ENCODE measurements at places on chromosomes 3 and 15. TPM values are rescaled to one million over a fixed set of nuclear protein-coding genes. Genes with fewer than 3 reads are reported as not detected.

DPPA4 gene
- 87.7 TPM for total RNA-seq

SEMA3G gene
- 0.66 TPM for total RNA-seq

DNA sequence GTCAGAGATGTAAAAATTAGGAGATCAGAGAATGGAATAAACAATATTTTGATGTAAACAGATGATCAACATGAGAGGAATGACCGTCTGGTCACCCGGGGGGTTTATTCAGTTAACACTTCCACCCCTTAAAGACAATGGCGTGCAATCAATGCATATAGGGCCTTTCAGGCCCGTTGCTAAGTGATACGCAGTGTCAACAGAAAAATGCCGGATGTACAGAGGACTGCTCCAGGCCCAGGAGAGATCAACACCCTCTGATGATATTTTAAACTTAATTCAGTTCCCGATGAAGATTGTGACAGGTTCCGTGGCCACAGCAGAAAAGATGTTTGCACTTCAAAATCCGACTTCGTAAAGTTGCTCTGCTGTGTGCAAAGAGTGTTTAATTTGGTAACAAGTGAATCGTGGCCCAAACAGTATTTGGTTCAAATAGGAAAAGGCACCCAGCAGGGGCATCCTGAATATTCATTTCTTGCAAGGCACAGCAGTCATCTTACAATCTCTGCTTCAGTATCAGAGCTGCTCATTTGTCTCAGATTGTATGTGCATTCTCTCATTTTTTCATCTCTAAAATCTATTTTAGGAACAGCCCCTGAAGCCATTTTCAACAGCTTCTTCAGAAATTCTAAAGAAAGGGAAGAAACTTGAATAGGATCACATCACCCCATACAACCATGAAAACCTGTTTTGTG is 72.6 kb downstream of the FOXB1 start:
- peaks cover 25% of the 10 kb centered on the region for H3K27me3 ChIP-seq
- H3K4me1 ChIP-seq, result peaks cover 15% of the 10 kb centered on the region
- DNase-seq, result no peak
- no peak overlapping the region for H3K4me3 ChIP-seq

DNA sequence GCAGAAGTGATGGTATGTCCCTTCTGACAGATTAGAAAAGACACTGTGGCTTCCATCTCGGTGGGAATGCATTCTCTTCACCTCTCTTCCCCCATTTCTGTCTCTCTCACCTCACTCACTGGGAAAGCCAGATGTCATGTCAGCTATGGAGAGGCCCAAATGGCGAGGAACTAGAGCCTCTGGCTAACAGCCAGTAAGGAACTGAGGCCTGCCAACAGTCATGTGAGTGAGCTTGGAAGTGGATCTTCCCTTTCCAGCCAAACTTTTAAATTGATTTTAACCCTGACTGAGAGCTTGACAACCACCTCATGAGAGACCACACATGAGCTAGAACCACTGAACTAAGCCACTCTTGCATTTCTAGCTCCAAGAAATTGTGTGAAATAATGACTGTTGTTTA is 35.2 kb upstream of the CDAN1 start:
- no peak overlapping the region for H3K4me3 ChIP-seq
- no peaks in the 10 kb centered on the region for H3K4me1 ChIP-seq
- peaks cover 31% of the 10 kb centered on the region for H3K36me3 ChIP-seq
- H3K27me3 ChIP-seq, result no peaks in the 10 kb centered on the region

ACP3 gene
- 27.8 TPM for total RNA-seq

TLR9 gene
- total RNA-seq, result 0.16 TPM

GRCh38 chr15:59176653-59177316 is 29.9 kb upstream of the LDHAL6B start:
- peaks cover 29% of the 10 kb centered on the region for H3K36me3 ChIP-seq
- no peaks in the 10 kb centered on the region for H3K27me3 ChIP-seq
- no peak for DNase-seq
- H3K4me1 ChIP-seq, result peaks cover 6% of the 10 kb centered on the region
- no peak overlapping the region for H3K4me3 ChIP-seq

DNA sequence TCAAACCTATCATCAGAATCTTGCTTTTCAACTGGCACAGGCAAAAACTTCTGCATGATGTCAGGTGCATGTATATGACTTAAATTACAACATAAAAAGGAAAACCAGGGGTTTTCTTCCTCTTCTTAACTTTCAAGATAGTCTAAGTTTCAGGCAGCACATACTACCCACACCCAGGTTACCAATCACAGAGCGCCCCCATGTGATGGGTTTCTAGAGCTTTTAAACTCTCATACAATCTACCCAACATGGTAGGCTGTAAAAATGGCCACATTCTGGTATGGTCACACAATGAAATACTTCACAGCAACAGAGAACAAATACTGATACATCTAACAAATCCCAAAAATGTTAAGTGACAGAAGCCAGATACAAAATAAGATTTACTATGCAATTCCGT is 7.4 kb downstream of the MESD start:
- peak overlapping the region; percentile 26 for H3K27ac ChIP-seq
- no peaks in the 10 kb centered on the region for H3K27me3 ChIP-seq
- H3K36me3 ChIP-seq, result peaks cover 26% of the 10 kb centered on the region
- peaks cover 34% of the 10 kb centered on the region for H3K4me1 ChIP-seq
- no peak for DNase-seq
- no peak overlapping the region for H3K4me3 ChIP-seq

FAH gene
- total RNA-seq, result 40.4 TPM

DNA sequence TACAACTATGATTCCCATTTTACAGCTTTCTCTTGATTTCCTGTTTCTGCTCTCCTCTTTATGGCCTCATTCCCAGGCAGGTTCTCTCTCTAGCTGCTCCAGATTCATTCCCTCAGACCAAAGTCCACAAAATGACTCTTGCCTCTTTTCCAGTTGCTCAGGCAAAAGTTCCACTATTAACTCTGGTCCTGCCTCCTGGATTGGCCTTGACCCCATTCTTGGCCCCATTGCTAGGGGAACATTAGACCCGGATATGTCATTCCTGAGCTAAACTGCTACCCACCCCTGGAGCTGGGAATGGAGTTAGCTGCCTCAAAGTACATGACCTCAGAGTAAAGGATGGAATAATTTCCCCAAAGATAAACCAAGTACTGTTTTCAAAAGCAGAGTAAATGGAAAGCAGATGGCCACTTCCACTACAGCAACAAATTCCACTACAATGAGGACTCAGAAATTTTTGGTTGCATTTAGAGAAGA is 73.0 kb upstream of the GAP43 start:
- no peak for DNase-seq
- no peaks in the 10 kb centered on the region for H3K27me3 ChIP-seq
- no peak overlapping the region for H3K4me3 ChIP-seq
- peaks cover 38% of the 10 kb centered on the region for H3K4me1 ChIP-seq

PRICKLE2 gene
- total RNA-seq, result 43.2 TPM

MYO5C gene
- total RNA-seq, result 19.9 TPM

DNA sequence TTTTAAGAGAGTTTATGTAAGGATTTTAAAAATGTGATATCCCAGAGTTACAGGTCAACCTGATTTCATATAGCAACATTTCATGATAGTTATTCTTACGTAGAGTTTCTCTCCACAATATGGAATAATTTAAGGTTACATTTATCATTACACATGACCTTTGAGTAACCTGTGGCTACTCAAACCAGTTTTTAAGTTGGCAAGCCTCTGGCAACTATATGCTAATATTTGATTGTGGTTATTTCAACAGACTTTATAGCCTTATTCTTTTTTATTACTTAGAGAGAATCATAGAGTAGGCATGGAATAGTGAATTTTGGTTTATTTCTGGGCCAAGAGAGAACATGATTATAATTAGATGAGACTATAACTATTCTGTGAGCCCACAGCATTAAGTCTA is 504.9 kb downstream of the NLGN1 start:
- no peak for DNase-seq
- peaks cover 13% of the 10 kb centered on the region for H3K4me1 ChIP-seq
- no peak overlapping the region for H3K4me3 ChIP-seq
- H3K27me3 ChIP-seq, result no peaks in the 10 kb centered on the region
- no peaks in the 10 kb centered on the region for H3K36me3 ChIP-seq

CHST13 gene
- not detected for total RNA-seq

DNA sequence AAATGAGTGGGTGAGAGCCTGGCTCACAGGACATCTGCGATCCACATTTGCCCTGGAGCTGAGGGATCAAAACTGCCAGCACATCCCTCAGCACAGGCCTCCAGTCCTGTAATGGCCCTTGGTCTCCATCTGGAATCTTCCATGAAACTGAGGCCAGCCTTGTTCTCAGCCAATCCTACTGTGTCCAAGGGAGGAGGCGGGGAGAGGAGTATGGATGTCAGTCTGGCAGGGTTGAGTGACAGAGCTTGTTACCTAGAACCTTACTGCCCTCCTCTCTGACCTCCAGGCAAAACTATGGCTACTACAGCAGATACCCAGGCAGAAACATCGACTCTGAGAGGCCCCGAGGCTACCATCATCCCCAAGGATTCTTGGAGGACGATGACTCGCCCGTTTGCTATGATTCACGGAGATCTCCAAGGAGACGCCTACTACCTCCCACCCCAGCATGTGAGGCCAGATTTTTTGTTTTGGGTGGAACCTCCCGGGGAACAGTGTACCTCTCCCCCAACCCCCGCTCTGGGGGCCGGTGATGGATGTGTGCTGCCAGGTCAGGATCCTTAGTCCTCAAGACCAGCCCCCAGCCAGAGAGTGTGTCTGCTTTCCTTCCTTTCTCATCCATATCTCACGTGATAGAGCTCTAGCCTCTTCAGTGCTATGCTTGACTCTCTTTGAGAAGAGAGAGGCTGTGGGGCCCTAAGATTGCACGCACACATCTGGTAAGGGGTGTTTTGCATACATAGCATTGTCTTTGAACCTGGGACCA is 41.3 kb downstream of the CHDH start:
- no peak overlapping the region for H3K4me3 ChIP-seq
- no peak overlapping the region for H3K27ac ChIP-seq
- no peak for DNase-seq
- H3K27me3 ChIP-seq, result peaks cover 4% of the 10 kb centered on the region
- H3K4me1 ChIP-seq, result peaks cover 19% of the 10 kb centered on the region

CPNE9 gene
- not detected for total RNA-seq

DNA sequence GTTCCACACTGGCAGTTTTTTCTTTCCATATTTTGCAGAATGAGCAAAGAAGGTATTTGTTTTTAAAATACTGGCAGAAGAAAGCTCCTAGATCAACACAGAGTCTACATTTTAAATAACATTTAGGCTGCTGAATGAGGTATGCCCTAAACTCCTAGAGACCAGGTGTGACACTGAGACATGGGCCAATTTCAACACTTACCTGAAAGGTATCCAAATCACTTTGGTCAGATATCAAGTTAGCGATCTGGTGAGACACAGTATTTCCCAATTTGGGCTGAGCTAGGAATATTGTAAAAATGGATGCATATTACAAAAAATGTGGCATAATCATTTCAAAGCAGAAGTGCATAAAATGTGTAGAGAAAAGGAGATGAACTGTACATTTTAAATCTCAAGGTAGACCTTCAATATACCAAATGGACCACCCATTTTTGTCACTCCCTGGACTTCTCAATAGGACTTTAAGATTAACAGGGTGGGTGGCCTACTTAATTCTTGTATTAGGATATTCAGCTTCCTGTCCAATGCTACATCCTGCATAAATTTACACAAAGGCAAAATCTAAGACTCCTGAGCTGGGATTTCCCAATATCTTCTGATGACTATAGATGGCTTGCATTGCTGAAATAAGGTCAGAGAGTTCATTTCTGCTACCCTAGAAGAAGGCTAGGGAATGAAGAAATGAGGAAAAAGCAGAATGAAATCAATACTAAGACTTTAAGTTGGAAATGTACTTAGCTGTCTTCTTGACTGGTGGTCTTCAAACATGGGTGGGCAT is 487.8 kb downstream of the FOXP1 start:
- no peak overlapping the region for H3K4me3 ChIP-seq
- no peak for DNase-seq
- H3K27ac ChIP-seq, result no peak overlapping the region
- no peaks in the 10 kb centered on the region for H3K36me3 ChIP-seq
- no peaks in the 10 kb centered on the region for H3K27me3 ChIP-seq

DNA sequence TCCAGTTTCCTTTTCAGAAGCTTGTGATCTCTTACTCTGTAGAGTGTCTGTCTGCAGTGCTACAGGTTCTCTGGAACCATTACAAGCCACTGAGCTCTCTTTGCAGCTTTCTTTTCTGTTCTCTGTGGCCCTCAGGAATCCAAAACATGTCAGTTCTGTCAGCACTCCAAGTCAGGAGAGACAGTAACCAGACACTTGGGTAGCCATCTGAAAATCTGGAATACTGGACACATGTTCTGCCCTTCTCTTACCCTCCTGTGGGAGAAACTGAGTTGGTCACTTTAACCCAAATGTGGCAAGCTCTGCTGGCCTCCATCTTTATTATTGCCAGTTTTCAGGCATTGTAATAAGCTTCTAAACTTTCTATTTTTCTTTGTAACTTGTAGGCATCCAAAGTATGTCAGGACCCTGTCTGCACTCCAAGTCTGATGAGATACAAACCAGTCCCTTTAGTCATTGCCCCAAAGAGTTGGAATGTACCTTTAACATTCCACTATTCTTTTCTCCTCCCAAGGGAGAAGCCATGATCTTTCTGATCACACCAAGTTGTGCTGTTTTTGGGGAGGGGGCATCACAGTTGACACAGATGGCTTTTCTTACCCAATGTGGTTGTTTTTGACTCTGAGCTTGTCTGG is 183.7 kb downstream of the DPH6 start:
- H3K36me3 ChIP-seq, result peaks cover 63% of the 10 kb centered on the region
- no peak overlapping the region for H3K27ac ChIP-seq
- H3K27me3 ChIP-seq, result no peaks in the 10 kb centered on the region
- H3K4me3 ChIP-seq, result no peak overlapping the region
- DNase-seq, result no peak

DNA sequence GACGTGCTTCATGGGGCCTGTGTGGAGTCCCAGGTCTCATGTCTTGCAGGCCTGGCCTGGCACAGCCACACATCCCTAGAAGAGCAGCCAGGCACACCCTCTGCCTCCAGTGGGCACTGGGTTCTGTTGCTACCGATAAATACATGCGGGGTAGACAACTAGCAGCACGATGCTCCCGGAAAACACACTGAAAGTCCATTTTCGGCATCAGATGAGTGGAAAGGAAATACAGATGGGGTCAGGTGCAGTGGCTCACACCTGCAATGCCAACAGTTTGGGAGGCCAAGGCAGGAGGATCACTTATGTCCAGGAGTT is 165.1 kb downstream of the NSMCE3 start:
- H3K27ac ChIP-seq, result no peak overlapping the region
- DNase-seq, result no peak

DNA sequence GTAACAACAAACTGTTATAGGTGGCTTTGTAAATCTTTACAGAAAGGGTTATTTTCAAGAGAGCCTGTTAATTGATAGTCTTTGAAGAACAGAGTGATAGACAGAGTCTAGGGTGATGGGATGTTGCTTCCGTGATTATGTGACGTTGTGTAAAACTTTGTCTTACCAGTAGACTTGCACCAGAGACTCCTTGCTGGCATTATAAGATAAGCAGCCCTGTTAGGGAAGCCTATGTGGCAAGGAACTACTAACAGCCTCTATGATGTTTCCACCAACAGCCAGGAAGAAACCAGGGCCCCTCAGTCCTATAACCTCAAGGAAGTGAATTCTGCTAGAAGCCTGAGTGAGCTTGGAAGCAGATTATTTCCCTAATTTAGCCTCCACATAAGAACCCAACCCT is 18.9 kb downstream of the STT3B start:
- DNase-seq, result no peak
- H3K27me3 ChIP-seq, result no peaks in the 10 kb centered on the region
- peaks cover 42% of the 10 kb centered on the region for H3K4me1 ChIP-seq
- H3K36me3 ChIP-seq, result peaks cover 15% of the 10 kb centered on the region
- no peak overlapping the region for H3K4me3 ChIP-seq
